ENCODE measurements at places on chromosomes 5 and 9.

DNA sequence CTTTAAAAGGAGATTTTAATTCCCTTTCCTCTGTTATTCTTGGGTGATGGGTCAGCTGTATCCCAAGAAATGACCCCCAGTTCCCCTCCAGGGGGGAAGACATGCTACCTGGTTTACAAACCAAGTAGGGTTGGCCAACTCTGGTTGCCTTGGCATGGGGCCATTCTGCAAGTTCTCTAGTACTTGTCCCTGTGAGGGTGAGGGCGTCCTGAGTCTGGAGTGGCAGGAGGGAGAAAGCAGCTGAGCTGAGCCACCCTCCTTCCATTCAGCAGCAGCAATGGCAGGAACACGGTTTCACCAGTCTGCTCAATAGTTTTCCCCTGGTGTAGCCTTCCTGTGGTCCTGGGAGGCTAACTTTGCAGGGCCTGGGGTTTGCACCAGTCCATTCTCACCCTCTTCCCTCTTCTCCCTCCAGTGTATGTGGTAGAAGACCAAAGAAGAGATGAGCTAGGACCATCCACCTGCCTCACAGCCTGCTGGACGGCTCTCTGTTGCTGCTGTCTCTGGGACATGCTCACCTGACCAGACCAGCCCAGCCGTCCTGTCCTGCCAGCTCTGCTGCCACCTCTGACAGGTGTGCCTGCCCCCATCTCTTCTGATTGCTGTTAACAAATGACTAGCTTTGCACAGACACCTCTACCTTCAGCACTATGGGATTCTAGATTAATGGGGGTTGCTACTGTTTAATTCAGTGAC lies 59.9 kb downstream of the PFDN1 start:
- no peak for DNase-seq

GRCh38 chr5:74408150-74409043 lies 232.1 kb downstream of the ENC1 start:
- DNase-seq = no peak

DNA sequence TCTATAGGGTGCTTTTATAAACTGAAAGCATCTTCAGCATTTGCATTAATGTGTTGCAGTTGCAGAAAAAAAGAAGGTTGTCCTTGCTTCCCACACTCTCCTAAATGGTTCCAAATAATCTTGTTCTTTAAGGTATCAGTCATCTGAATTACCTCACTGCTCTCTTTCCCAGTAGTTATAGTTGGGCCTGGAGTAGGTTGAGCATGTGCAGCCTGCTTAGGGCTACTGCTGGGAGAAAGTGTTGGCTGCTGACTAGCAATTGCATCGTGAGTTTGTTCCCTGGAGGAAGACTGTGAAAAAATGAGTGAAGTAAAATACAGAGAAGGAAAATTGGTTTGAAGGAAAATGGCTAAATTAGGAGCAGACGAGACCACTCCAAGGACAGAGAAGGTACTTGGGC lies 74.5 kb downstream of the PRR16 start:
- no peak for DNase-seq

DNA sequence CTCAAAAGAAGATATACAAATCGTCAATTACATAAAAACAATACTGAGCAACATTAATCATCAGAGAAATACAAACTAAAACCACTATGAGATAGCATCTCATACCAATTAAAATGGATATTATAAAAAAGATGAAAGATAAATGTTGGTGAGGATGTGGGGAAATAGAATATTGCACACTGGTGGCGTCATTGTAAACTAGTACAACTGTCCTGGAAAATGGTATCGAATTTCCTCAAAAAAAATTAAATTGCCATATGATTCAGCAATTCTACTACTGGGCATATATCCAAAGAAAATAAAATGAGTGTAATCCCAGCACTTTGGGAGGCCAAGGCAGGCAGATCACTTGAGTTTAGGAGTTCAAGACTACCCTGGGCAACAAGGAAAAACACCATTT lies 326.0 kb upstream of the FTMT start:
- DNase-seq = no peak

DNA sequence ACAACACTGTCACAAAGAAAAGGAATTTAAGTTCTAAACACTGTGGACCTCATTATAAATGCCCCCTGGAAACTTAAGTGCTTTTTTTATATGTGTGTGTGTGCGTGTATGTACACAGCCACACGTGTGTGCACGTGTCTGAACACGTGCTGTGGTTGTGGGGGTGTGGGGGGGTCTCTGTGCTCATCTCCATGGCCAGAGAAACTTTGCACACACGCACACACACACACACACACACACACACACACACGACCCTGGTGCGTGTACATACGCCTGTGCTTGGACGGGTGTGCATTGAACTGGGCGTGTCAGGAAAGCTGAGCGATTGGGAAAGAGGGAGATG lies 27.9 kb downstream of the AMBP start:
- no peak for DNase-seq

DNA sequence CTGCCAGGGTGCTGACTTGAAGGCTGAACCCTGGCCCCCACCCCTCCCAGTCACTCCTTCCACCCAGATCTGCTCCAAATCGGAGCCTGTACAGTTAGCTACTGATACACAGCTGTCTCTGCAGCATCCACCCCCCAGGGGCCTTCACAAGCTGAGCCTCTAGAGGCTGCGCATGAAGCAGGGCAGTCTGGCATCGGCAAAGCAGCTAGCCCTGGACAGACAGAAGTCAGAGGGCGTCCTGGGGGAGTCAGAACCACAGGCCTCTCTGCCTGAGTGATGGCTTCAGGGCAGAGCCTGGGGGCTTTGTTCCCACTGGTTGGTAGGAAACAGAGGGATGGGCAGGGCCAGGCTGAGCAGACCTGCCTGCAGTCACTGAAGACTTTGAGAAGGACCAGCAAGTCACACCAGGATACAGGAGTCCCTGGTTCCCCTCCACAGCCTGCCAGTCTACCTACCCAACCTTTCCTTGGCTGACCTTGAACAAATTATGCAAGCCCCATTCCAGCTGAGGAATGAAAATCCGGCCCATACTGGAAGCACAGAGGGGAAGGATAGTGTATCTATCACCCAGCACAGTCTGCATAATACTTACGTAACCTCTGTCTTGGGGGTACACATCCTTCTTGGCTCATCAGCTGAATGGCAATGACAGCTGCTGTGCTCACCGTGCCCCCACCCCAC lies 8.8 kb downstream of the VDAC1 start:
- DNase-seq = no peak

GRCh38 chr9:757246-757881 lies 84.1 kb upstream of the DMRT1 start:
- DNase-seq = no peak

DNA sequence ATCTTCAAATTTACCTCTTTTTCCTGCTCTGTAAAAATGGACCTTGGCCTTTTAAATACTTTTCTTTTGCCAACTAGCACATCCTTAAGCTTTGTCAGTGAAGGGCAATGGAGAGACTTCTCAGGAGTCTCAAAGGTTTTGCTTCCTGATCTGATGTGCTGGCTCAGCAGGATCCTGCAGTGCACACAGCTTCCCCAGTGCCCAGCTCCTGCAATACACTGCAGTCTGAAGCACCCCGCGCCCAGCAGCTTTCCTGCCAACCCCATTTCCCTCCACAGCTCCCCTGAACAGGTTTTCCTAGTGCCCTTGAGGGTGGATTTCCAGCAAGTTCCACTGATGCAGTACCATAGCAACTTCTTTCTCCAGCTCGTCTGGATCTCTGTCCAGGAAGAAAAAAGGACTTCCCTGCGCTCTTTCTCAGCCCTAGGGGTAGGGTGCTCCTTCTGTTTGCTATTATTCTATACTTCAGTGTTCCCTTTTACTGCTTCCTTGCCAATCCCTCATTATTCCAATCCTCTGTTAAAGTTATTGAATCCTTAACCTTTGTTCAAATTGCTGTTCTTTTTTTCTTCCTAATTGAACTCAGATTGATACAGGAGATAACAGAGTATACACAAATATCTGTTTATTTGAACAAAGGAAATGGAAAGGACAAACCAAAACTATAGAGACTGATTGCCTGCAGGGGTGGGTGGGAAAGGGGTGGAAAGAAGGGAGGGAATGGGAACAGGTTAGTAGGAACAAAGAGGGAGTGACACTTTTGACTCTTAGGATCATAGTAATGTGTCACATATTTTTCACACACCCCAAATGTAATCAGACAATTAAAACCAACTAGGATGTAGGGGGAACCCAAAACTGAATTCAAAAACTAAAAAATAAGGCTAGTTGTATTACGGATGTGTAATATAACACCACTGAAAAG lies 8.5 kb downstream of the SNAPC3 start:
- no peak for DNase-seq

DNA sequence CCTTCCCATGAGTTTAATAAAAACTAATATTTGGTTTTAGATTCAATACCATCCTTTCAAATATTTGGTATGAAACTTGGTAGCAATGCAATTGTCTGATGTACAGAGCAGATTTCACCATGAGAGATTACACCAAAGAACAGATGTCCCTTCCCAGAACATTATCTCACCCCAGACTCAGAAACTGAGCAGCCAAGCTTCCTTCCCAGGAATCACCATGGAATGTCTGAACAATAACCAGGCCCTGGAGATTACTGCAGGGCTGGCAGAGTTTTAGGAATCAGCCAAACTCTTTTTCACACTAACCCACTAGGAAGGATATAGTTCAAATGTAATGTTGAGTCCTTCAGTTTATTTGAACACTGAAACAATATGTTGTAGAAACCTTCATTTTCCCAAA lies 23.9 kb downstream of the CLTA start:
- no peak for DNase-seq

- no peak for DNase-seq
Measured at GRCh38 chr5:177023303-177023664, 788 bp downstream of the ZNF346 start.

DNA sequence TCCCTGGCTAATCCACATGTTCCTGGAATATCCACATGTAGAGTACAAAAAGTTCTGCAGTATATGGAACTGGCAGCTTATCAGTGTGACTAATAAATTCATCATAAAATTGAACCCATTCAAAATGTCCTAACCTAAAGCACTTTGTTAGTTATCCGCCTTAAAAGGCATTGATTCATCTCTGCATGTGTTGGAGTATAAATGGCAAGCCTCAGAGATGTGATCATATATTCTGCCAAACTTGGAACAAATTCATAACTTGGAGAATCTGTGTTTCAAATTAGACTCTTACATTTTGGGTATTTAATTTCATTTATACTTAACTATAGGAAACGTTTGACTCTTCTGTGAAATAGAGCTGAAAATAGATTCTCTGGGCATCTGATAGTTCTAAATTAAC lies 25.2 kb upstream of the NREP start:
- no peak for DNase-seq

DNA sequence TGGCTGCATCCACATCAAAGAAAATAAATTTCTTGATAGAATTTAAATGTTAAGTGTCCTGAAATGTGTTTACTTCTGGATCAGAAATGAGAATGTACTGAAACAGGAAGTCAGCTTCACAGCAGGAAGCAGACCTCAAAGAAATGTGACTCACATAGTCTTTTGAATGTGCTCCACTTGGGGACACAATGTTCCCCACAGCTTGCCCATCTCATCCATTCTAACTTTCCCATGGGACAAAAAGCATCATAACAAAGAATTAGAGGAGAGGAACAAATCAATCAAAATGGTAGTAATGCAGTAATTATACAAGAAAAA lies 85.7 kb downstream of the GRAMD2B start:
- no peak for DNase-seq

DNA sequence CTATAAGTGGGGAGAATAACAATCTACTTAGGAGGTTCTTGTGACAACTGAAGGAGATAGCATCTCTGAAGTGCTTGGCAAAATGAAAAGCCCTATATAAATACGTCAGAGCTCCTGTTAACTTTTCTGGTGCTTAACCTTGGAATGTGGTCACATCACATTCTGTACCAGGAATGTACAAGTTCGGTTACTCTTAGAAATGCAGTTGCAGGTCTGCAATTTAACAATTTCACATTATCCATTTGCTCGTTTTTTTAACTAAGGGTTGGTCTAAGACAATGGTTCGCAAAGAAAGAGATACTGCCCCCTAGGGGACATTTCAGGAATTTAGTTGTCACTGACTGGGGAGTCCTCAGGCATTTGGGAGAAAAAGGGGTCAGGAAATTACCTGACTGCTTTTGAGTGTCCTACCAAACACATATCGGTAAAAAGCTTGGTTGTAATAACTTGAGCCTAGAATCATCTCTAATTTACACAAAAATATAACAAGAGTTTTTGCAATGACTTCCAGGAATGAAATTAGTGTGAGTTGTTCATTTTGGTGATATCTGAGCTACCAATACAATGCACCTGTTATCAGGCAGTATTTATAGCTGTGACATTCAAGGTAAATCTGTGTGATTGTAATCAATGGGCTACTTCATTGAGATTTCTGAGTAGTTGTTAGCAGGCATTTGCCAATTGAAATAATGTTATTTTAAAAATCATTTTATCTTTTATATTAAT lies 5.4 kb upstream of the HBEGF start:
- no peak for DNase-seq

DNA sequence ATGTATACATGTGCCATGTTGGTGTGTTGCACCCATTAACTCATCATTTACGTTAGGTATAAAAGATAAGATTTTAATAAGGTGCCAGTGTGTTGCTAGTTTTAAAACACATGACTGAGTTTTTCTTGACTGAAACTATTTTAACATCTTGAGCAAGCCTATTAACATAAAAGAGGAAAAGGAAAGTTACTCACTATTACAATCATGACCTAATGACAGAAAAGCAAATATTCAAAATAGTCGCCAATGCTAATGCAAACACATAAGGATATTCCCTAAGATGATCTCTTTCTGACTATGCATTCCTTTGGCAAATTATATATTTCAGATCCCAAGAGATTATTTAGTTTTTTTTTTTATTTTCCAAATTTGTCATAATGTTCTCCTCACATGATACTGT lies 5.8 kb upstream of the OR13C2 start:
- no peak for DNase-seq

DNA sequence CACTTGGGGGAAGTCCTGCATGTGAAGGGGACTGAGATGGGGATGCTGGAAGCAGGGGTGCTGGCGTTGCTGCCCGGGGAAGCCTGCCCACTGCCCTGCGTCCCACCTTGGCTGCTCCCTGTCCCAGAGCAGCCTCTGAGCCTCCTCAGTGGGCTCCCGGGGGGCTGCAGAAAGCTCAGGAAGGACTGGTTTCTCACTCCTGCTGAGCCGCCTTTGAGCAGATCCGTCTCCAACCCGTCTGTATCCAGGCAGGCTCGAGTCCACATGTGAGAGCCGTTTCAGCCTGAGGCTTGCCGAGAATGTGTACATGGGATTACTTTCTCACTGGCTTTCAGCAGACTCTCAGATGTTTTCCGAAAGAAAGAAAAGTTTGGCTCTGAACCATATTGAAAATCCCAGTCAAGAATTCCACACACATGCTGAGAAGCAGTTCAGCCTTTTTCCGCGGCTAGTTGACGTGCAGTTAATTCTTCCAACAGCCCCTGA lies 95.3 kb upstream of the COL5A1 start:
- DNase-seq = no peak

- DNase-seq = no peak
Measured at GRCh38 chr9:18947892-18948339, 85.1 kb downstream of the SAXO1 start.
